ENCODE measurements at places on chromosomes 6 and 20. TPM values are rescaled to one million over a fixed set of nuclear protein-coding genes. Genes with fewer than 3 reads are reported as not detected.

The FAM210B gene
- 11.5 TPM for total RNA-seq

DNA sequence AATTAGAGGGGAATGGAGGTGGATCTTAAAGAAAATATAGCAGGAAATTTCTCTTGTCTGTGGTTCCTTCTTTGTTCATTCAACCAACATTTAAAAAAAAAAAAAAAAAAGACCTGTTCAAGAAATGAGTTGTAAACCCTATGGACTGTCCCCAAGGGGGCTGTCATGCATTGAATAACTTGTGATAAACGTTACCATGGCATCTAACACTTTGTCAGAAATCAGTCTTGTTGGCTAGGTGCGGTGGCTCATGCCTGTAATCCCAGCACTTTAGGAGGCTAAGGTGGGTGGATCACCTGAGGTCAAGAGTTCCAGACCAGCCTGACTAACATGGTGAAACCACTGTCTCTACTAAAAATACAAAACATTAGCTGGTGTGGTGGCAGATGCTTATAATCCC is 381.7 kb downstream of the BCKDHB start:
- no peak for DNase-seq

GRCh38 chr6:159074120-159074684 is 29.4 kb upstream of the TAGAP start:
- DNase-seq = no peak

DNA sequence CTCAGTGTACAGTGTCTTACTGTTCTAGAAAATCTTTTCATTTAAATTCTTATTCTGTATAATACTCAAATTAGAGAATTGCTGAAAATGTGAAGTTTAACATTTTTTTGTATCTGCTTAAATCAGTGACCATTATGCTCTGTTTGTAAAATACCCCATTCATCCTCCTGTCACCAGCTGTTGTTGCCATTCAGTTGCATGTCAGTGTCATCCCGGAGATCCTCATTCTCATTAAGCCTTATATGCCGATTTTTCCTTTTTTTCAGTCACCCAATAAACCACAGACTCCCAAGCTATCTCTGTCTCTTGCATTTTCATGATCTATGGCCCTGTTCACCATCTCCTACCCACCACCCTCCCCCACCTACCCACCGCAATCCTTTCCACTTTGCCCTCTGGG is 20.4 kb downstream of the GTF2H5 start:
- DNase-seq = no peak

GRCh38 chr6:33116841-33117711 is 41.3 kb downstream of the HLA-DPB1 start:
- no peak for DNase-seq
